Activated CD4-positive, alpha-beta T cell treated with anti-CD3 and anti-CD28 coated beads, Interleukin-2, amount 50 U/mL, for 16 hours (primary cell): ENCODE measurements at places on chromosomes 4 and X.

DNA sequence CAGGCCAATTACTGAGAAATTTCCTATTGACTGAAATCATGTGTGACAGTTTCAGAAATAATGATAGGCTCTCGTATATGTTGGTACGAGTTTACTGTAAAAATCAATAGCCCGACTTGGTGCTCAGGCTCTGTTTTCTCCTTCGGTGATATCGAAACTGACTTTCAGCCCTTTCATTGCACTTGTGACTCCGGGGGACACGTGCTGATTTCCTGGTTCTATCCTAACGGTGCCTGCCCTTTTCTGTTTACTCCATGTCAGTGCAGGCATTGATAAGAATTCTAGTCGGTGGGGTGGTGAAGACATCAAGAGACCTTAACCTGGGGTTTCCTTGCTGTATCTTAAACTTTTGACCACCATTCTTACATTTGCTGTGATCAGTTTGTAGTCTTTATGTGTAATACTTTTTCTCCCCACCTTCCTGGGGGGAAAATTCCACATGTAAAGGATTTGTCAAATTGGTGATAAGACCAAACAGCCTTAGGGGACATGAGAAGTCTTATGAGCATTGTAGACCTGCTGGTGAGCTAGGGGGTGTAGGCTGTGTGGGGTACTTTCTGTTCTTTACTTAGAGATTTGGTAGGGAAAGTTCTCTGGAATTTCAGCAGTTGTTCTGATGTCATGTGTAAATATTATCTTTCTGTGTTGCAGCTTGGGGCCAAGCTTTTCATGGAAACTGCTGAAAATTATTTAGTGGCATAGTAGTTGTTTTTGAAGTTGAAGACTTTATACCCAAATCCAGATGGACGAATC, 52.7 kb downstream of the TMEM131L start:
- DNase-seq: peak; percentile 40

DNA sequence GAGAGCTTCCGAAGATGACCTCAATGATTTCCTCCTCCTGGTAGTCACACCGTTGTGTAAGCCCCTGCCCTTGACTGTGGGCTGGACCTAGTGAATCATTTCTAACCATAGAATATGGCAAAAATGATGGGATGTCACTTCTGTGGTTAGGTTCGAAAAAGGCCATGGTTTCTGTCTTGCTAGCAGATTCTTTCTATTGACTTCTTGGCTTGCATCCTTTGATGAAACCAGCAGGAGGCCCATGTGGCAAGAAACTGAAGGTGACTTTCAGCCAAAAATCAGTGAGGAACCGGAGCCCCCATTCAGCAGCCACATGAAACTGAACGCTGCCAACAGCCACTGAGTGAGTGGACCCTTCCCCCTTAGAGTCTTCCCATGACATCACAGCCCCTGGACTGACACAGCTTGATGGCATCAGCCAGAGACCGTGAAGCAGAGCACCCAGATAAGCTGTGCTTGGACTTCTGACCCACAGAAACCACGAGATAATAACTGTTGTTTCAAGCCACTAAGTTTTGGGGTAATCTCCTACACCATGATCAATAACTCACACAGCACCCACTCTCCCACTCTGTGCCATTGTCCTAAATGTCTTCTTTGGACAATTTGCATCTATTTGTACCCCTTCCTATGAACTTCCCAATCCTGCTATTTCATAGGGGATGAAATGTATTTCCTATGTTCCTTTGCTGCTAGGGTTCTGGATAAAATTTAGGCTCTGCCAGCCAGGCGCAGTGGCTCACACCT, 148.0 kb upstream of the STX18 start:
- DNase-seq: peak; percentile 85

GRCh38 chr4:158170691-158171561, 1.9 kb downstream of the GASK1B start:
- peak; percentile 23 for DNase-seq

GRCh38 chr4:125389713-125390112, 75.0 kb downstream of the FAT4 start:
- DNase-seq: no peak

GRCh38 chr4:128378668-128379067, 91.1 kb upstream of the PGRMC2 start:
- DNase-seq: no peak

DNA sequence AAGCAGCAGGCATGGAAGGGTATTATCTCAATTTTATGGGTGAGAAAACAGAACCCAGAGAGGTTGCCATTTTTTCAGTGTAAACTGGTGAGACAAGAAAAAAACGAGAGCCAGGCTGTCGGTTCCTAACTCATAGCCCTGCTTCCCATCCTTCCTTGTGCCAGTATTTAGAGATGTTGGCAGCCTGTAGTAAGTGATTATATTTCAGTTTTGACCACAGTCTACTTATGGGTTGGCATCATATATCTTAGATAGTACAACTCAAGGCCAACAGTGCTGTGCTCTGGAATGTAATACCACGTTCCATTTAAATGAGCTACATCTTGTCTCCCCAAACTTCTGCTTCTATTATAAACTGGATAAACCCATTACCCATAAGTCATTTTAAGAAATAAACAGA, 40.8 kb downstream of the XK start:
- DNase-seq: no peak

GRCh38 chrX:135389717-135390116, 32.0 kb upstream of the SMIM10L2A start:
- no peak for DNase-seq

DNA sequence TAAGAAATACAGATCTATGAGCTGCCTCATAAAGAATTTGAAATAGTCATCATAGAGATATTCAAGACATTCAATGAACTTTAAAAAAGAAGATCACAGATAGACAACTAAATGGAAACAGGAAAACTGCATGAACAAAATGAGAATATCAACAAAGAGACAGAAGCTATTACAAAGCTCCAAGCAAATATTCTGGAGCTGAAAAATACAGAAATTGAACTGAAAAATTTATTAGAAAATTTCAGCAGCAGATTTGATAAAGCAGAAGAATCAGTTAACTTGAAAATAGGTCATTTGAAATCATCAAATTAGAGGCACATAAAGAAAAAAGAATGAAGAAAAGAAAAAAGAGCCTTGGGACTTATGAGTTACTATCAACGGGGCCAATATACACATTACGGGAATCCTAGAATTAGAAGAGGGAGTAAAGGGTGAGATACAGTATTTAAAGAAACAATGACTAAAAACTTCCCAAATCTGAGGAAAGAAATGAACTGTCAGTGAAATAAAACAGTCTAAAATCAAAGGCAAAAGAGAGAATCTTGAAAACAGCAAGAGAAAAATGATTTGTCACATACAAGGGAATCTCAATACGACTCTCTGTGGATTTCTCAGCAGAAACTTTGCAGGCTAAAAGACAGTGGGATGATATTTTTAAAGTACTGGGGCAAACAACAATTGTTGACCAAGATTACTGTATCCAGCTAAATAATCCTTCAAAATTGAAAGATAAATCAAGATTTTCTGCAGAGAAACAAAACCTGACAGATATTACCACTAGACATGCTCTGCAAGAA, 641.6 kb downstream of the ANKRD50 start:
- no peak for DNase-seq

GRCh38 chr4:174120446-174121295, 162.8 kb downstream of the FBXO8 start:
- DNase-seq: peak; percentile 42

GRCh38 chr4:184811526-184812198, 14.1 kb downstream of the ACSL1 start:
- DNase-seq: no peak

DNA sequence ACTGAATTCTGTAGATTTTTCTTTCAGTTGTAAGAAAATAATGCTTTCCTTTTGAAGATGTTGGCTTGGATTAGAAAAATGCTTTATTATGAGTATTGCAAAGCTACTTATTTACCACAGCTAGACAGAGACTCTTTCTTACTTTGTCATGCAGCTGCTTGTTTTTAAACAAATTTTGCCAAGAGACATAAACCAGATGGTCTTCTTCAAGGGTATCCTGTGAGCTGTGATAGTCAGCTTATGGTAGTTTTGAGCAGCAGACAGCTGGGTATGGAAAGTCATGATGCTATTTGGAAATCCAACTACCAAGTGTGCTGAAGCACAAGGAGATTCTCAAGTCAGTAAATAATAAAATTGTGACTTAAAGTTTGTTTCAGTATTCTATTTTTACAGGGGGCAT, 941.5 kb downstream of the DMD start:
- DNase-seq: no peak

DNA sequence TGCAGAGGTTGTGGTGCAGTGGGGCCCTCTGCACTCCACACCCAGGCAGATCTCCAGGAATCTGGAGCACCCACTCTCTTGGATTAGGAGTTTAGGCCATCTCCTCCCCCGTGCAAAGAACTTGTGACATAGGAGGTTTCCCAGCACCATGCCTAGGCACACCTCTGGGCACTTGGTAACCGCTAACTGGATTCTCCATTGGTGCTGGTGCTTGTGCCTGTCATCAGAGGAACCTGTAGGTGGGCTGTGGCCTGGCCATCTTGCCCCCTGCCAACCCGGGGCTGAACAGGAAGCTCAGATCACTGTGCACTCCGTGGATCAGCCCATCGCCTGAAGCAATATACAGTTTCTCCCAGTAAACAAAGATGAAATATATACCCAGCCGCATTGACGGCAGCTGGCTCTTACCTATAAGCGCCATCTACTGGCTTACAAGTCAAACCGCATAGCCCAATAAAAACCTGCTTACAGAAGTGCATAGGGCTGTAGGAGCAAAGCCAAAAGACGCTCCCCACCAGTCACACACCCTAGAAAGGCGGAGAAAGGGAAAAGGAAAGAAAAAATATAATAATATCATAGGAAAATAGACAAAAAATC, 19.1 kb upstream of the TEX13B start:
- DNase-seq: peak; percentile 38
